Omental fat pad (tissue), 4 donors: ENCODE measurements at places on chromosomes 2 and 18. TPM values are rescaled to one million over a fixed set of nuclear protein-coding genes. Genes with fewer than 3 reads are reported as not detected.

DNA sequence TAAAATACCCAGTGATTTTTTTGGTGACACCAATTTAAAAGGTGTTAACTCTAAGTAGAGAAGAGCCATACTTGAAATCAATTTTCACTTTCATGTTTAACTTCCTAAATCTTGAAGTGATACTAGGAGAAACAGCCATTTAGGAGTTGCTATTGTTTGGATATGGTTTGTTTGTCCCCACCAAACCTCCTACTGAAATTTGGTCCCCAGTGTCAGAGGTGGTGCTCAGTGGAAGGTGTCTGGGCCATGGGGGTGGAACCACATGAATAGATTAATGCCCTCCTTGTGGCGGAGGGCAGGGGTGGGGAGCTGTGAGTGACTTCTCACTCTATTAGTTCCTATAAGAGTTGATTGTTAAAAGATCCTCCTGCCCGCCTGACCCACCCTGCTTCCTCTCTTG, 377.9 kb downstream of the DLGAP1 start:
- no peak for DNase-seq

DNA sequence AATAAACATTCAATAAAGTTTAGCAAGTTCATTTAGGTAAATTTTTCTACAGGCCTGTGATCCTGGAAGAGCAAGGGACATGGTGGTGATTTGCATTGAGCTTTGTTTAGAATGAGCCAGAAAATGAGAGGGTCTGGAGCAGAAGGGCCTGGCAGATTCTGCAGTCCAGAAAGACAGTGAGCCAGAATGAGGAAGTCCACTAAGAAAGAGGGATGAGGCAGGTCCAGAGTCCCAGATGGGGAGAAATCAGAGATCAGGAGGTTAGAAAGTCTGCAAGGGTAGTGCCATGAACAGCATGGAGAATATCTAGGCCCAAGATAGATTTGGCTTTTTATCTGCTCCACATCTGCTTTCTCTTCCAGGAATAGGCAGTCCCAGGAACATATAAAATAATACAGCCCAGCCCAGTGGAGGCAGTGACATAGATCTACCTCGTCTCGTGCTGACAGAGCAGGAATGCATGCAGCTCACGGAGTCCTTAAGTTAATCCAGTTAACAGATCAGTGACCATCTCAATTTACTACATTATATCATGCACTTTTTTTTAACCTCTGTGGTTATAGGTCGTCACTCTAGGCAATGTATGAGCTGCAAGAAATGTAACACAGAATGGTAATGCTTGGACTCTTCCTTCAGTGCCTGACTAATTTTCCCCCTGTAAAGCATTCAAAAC, 429.0 kb downstream of the SUCLG1 start:
- no peak for DNase-seq

CCDC121 gene
- total RNA-seq = 2.8 TPM

GRCh38 chr2:84701880-84702279, 179.0 kb downstream of the TRABD2A start:
- no peak for DNase-seq

GRCh38 chr2:157479081-157480027, 35.5 kb upstream of the CYTIP start:
- DNase-seq = no peak

DNA sequence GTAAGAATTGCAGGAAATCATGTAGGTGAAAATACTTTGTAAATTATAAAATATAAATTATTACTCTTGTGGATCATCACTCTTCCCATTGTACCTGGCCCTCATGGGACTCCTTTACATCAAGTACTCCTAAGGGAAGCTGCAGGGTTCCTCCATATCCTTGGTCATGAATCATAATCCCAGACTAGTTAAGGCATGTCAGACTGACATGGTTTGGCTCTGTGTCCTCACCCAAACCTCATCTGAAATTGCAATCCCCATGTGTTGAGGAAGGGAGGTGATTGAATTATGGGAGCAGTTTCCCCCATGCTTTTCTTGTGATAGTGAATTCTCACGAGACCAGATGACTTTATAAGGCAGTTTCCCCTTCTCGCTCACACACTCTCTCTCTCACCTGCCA, 77.1 kb downstream of the CMPK2 start:
- no peak for DNase-seq

FKBP7 gene
- total RNA-seq = 6.8 TPM

- DNase-seq = no peak
Measured at GRCh38 chr2:27072920-27073319, 1.5 kb upstream of the OST4 start.

- DNase-seq = no peak
Measured at GRCh38 chr18:407191-407590, 93.3 kb downstream of the COLEC12 start.

DNA sequence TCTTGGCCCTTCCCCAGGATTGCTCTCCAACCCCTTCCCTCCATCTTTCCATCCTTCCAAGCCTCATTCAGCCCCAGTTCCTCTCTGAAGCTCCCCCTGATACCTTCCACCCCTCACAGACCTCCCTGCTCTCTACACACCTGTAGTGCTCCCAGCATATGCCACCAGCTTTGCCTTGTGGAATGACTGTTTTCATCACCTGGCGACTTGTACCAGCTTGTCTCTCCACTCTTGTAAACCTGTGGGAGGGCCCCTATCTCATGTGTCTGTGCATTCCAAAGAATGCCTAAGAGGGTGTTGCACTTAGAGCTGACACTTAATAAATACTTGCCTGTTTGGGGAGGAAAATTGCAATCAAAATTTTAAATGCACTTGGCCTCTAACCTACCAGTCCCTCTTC, 198.7 kb downstream of the BCL11A start:
- no peak for DNase-seq

DNA sequence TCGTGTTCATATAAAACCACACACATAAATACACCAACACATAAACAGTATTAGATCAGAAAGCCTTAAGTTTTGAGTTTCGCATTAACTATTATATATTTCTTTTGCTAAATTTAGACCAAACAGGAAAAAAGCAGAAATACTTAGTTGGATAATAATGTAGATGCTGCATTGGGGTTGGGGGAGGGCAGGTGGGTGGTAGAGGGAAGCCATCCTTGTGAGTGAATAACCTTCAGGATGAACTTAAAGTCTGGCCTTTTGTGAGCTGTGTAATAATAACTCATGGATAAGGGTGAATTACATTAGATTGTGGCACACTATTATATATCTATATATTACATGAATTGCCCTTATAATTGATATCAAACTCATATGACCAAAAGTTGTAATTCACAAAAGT, 174.7 kb downstream of the WDR7 start:
- DNase-seq = no peak

DNA sequence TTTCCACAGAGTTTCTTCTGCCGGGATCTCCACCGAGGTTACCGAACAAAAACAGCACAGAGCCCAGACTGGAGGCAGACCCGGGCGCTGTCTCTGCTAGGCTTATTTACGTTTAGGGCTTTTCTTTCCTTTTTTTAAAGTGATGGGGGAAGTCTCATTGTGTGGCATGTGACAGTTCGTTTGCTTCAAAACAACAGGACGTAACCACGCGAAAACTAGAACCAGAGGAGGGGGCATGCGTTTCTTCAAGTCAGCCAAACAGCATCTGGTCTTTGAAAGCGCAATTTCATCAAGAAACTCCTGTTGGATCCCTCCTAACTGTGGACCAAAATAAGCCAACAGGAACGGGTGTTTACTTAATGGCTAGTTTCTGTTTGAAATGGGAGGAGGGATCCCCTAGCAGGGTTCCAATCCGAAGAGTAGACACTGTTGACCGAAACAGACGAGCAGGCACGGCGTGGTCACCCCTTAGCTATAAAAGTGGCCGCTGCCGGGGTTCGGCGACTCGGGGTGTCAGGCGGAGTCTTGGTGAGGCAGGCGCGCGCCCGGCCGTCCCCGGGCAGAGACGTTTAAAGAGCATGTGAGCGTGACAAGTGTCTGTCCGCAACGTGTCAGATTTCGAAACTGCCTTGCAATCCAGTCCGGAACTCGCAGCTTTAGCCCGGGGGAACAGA, 997 bp upstream of the TGIF1 start:
- DNase-seq = peak; percentile 63
